Fibroblast of skin of scalp (primary cell): ENCODE measurements at places on chromosomes 11 and 22.

- DNase-seq, result peak; percentile 65
Measured at GRCh38 chr11:57205041-57205641, 23.4 kb downstream of the LRRC55 start.

DNA sequence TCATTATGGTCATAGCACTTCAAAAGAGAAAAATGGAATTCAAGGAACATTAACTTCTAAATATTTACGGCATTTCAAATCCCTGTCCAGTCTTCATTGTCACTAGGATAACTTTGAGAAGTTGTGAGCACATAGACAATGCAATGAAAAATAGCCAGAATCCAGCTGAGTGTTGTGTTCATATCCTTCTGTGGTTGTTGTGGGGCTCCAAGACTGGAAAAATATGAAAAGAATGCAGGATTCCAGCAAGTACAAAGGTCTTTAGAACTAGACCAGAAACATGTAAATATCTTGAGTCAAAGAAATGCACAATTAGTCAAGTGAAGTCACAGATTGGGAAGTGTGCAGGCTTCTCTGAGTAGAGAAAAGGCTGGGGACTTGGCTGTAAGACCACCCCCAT, 68.7 kb downstream of the WT1 start:
- peak; percentile 15 for DNase-seq

- DNase-seq, result no peak
Measured at GRCh38 chr22:43300891-43301676, 42.1 kb downstream of the SCUBE1 start.

DNA sequence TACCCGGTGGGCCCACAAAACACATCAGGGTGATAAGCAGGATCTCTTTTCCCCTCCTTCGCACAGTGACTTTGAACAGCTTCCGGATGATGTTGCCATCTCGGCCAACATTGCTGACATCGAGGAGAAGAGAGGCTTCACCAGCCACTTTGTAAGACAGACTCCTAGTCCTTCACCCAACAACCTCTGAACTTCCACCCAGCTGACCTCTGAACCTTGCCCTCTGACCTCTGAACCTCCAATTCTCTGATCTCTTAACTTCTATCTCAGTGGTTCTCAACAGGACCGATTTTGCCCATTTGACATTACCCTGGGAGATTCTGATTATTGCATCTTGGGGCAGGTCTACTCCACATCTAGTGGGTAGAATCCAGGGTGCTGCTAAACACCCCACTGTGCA, 3.2 kb downstream of the NCF4 start:
- DNase-seq, result no peak

DNA sequence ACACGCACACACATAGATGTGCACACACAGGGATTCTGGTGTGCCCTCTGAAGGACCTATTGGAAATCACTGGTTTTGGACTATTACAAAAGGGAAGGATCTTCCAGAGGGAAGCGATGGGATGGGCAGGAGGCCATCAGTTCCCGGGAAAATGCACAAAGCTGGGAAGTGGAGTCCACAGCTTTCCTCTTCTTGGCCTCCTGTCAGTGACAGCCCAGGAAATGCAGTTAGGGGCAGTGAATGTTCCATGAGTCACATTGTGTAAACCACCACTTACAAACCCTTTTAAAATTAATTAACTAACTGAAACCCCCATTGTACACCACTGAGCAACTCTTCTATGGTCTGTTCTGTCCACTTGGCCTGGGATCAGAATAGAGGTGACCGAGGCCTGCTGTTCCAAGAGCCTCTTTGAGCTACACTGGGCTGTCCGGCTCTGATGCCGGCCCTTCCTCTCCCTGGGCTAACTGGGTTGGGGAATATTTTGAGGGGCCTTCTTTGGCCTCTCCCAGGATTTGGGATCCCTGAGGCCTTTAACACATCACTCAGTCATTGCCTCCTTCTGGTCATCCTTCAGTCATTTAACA, 137.7 kb downstream of the FEZ1 start:
- peak; percentile 21 for DNase-seq

- DNase-seq, result no peak
Measured at GRCh38 chr11:130237282-130238006, 77.3 kb downstream of the ZBTB44 start.

DNA sequence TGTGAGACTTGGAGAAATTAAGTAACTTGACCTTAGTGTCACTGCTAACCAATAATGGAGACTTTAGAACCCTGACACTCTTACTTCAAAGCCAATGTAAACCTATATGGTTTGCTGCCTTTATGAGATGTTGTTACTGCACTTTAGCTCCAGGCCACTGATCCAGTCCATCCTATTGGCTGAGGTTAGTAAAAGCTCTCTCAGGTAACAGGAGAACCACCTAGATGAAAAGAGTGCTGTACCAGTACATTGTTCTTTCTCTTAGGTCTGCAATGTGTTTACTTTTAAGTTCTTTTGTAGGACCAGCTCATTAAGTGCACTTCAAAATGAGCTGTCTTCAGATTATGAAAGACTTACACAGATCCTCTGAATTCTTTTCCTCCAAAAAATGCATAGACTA, 994.0 kb upstream of the FAT3 start:
- no peak for DNase-seq

DNA sequence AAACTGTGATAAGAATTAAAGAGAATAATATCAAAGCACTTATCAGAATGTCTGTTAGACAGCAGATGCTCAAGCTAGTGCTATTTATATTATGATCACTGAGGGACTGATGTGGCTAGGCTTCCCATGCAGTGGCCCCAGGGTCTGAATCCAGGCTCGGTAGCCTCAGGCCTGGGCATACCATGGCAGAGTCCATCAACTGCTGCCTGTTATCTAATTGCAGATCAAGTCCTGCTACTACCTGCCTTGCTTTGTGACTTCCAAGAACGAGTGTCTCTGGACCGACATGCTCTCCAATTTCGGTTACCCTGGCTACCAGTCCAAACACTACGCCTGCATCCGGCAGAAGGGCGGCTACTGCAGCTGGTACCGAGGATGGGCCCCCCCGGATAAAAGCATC, 57.5 kb downstream of the TIMP3 start:
- DNase-seq, result no peak

DNA sequence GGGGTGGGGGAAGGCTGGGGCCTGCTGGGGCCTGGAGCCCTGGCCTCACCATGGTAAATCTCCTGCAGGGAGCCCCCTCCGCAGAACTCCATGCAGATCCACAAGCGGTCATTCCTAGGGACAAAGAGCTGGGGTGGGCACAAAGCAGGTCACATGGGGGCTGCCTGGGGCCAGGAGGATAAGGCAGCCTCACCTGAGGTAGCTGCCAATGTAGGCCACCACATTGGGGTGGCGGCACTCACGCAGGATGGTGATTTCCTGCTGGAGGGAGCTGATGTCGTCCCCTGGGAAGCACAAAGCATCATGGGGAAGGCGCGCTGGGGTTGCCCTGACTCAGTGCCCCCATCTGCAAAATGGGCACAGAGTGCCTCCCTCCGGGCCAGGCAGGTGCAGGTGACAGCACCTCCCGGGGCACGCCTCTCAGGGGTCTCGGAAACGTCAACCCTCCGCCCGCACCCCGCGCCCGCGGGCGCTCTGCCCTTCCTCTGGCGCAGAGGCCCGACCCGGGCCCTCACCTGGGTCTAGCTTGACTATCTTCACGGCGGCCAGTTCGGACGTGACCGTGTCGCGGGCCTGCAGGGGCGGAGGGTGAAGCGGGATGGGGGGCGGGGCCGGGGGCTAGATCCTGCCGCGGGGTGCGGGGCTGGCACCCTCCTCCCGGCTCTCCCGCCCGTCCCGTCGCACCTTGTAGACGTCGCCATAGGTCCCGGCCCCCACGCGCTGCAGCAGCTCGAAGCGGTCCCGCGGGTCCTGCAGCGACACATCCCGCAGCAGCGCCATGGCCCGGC, 450 bp downstream of the MAP4K2 start:
- no peak for DNase-seq

DNA sequence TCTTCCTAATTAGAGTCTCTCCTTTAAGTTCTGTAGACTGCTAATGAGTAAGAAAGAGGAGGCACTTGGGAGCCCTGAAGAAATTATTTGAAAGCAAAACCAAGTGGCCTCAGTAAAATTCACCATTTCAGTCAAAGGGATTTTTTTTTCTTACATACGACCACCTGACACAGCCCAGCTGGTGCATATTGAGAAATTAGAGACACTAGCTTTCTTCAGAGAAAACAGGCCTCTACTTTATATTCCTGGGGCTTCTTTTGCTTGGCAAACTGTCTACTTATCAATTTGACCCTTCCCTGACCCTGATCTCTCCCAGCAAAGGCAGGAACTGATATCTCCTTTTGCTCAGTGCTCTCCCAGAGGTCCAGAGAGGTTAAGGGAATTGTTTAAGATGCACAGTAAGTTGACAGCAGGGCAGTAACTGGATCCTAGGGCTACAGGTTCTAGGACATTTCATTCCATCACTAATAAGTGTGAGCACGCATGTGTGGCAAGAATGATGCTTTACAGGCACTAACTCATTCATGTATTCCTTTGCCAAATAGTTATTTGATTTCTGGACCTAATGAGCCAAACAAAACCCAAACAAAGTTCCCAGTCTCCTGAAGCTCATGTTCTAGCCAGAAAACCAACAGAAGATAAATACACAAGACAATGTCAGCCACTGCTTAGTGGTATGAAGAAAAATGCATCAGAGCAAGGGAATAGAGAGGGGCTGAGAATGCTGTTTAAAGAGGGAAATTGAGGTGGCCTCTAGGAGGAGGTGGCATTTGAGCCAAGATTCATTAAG, 467.6 kb downstream of the SOX6 start:
- DNase-seq, result no peak

GRCh38 chr11:12764187-12764914, 90.1 kb downstream of the TEAD1 start:
- DNase-seq, result no peak

DNA sequence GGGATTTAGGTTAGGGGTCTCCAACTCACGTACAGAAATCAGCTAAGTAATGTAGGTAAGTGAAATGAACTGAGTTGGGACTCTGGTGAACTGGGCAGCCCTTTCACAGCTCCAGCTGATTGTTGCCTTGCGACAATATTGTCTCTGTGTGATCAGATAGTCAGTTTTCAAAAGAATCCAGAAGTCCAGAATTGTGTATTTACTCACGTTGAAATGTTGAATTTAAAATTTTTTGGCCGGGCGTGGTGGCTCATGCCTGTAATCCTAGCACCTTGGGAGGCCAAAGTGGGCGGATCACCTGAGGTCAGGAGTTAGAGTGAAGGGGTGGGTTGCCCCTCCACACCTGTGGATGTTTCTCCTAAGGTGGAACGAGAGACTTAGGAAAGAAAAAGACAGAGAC, 18.8 kb upstream of the WDR74 start:
- DNase-seq, result no peak

DNA sequence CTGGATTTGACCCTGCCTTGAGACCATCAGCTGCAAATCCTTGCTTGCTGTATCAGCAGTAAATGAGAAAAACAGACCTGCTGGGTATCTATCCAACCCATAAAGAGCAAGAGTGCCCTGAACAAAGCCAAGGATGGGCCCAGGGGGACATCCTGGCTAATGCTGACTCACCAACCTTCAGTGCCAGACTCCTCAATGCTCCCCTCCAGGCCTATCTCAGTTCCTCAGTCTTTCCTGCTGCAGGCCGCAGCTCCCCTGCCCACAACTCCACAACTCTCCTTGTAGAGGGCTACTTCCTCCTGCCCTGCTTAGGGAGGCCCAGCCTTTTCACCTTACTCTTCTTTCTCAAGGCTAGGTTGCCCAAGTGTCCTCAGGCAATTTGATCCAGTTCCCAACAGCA, 2.6 kb downstream of the LAMTOR1 start:
- no peak for DNase-seq

DNA sequence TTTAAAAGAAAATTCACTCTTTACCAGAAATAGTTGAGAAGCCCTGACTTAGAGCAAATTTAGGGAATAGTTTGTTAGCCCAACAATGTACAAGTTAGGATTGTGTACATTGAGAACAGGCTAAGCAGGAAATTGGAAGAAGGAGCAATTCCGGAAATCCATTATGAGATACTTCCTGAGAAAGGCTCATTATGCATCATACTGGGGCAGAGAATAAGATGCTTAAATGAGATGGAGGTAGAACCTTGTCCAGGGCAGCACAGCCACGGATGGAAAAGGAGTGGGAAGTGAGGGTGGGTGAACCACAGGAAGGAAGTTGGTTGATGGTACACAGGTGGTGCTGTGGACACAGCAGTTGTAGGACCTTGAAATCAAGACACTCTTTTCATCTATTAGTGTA, 180.2 kb downstream of the PGR start:
- DNase-seq, result no peak

DNA sequence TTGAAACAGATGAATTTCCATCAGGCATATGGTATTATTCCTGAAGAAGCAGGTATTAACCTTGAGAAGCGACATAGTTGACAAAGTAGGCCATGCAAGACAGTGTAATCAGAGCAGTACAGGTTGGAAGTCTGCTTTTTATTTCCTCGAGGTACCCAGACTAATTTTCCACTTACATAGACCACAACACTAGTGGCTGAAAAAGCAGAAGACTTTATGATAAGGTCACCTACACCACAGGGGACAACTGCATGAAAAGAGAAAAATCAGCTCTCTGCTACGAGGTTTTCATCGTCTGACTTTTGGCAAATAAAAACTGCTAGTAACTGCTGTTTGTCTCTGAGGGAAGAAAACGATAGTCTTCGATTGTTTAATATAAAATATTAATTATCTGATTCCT, 77.5 kb downstream of the CNTN5 start:
- no peak for DNase-seq

DNA sequence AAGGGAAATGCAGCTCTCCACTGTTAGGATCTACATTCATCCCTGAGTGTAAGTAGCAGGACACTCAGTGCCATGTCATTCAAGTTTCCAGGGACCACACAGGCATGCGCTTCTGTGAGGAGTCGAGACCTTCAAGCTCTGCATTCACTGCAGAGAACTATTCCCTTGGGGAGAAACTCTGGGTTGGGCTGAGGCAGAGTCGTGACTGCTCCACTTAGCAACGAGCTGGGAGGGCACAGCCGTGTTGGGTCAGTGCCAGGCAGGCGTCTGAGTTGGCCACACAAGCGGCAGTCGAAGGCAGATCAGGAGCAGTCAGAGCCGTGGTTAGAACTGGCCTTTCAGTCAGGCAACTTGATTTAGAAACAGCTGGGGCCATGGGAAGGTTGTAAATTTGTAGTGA, 14.7 kb downstream of the MPEG1 start:
- peak; percentile 96 for DNase-seq

DNA sequence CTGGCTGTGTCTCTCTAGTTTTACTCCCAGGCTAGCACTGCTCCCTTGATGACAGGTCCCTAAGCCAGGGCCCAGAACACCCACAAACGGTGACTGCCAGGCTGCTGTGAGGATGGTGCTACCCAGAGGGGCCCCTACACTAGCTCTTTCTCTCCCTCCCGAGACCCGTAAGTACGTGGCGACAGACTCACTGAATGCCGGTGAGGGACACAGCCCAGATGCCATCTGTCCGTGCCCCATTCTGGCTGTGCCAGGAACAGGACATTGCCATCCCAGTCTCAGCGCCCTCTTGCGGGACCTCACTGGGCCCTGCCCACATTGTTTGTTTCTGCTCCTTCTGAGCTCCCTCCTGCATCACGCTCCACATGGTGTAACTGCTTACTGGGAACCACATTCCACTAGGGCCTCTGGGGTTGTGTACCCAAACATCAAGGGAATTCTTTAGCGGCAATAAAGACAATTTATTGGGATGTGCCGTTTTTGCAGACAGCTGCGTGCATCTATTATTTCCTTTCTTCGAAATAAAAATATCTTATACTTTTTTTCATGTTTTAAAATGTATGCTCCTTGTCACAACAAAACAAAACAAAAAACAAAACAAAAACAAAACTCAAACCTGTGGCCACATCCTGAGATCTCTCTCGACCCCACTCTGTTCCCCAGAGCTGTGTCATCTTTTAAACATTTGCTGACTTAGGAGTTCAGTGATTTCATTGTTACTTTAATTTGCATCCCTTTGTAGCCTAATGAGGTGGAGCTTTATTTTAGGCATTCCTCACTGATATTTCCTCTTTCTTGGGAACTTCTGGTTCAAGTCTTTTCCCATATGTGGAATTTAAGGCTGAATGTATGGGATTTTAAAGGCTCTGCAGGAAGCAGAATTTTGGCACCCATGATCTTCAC, 4.4 kb upstream of the TPCN2 start:
- DNase-seq, result peak; percentile 84
